A172 (cell line): ENCODE measurements at places on chromosomes 1 and 21. TPM values are rescaled to one million over a fixed set of nuclear protein-coding genes. Genes with fewer than 3 reads are reported as not detected.

DNA sequence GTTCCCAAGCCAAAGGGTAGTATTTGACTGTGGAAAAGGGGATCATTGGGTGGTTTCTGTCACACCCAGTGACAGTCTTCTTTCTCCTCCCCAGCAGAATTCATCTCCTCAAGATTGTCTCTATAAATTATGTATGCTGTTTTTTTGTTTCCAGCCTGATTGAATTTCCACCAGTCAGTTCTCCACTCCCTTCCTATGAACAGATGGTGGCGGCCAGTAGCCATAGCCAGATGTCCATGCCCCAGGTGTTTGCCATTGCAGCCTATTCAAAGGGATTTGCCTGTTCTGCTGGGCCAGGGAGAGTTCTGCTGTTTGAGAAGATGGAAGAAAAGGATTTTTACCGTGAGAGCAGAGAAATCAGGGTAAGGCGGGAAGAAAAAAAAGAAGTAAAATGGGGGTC lies 12.9 kb downstream of the CFAP57 start:
- DNase-seq, result no peak

DNA sequence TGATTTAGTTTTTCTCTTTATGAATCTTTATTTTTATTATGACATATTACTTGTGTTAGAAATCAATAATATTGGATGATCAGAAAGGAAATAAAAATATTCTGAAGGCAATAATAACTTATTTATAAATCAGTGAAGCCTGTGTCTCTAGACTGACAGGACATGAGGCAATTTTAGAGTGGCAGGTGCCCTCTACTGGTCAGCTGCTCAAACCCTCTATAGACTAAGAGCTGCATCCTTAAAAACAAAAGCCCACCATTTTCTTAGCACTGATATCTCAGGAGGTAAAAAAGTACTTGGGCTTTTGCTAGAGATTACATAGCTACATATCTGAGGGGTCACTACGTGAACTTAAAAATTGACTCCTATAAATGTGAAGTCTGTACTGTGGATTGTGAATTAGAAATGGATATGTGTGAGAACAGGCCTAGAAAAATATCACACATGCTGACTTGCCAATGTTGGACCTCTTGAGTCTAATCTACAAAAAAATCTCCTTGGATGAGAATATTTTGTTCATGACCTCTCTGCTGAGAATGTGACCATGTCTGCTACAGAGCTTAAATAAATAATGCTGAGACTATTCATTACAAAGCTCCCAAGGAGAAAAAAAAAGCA lies 597.9 kb upstream of the ADAMTS5 start:
- DNase-seq, result peak; percentile 51

GRCh38 chr21:42080788-42081083 lies 9.6 kb downstream of the UMODL1 start:
- no peak for DNase-seq

GRCh38 chr1:162284206-162284955 lies 92.3 kb downstream of the SPATA46 start:
- no peak for DNase-seq

DNA sequence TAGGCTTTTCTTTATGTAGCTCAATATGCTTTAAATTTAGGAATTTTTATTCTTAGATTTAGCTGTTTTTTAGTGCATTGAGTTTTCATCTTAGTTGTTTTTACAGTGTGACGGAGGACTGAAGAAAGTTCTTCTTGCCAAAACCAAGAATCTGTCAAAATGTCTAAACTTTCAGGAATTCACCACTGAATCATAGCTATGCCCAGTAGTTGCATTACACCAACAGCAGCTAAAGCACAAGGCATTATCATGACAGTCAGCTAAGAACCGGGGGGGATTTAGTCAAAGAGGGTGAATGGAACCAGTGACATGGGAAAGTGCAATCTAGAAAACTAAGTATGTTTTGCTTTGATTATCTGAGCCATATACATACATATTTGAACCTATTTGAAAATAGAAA lies 6.5 kb upstream of the C1orf146 start:
- DNase-seq, result no peak

- no peak for DNase-seq
Measured at GRCh38 chr1:109971559-109971958, 13.0 kb upstream of the AHCYL1 start.

DNA sequence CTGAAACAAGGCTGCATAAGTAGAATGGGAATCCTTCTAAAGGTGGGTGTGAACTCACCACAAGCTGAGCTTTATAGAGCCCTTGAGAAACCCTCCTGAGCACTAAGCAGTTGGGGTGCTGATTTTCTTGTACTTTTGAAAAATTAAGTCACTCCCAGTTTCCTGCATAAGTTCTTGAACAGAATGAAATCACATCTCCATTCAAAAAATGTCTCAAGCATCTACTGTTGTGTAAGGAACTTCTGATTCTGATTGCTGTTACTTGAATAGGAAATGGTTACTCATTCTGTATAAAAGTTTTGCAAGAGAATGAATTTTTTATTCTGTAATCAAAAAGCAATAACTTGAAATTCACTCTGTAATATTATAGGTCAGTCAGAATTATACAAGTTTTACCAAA lies 50.8 kb upstream of the WNT2B start:
- no peak for DNase-seq

DNA sequence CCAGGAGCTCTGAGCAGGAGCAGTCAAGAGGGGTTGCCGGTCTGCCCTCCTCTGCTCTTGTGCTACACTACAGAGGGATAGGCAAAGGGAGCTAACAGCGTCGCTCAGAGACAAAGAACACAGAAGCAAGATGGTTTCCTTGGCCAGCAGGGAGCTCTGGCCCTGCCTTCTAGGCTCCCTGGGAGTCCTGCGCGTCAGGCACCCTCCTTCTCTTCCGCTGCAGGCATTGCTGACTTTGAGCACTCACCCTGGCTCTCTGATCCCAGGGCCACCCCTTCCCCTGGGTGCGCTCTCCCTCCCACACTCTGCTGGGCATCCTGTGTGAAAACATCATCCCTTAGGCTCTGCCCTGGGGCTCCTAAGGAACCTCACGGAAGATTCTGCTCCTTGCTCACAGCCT lies 489 bp downstream of the TNNI1 start:
- DNase-seq, result no peak

- no peak for DNase-seq
Measured at GRCh38 chr1:244437086-244437468, 14.6 kb downstream of the ADSS2 start.

GRCh38 chr1:154865442-154866256 lies 4.4 kb downstream of the KCNN3 start:
- DNase-seq, result no peak

DNA sequence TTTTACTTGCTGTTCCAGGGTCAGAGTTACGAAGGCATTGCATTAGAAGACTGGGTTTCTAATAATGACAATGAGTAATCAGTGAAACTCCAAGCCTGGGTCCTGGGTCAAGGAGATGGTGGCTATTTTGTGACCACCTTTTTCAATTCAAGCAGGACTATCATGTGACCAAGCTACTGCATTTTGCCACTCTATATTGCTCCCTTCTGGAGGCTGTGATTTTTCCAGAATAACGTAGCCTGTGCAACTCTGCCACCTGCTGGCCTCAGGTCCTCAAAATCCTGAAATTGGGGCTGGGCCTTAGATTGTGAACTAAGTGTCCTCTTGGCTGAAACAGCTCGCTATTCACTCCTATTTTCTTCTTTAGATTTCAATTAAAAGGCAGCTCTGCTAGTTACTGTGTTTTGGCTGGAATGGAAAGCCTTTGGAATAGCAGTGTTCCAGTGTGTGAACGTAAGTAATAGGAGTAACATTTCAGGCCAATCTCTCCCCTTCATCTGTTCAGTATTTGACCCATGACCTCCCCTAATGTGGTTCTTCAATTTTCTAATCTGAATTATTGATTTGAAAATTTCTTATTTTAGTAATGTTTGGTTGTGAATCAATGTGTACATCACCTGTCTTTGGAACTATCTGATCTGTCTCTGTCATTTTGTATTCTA lies 52.9 kb upstream of the CD46 start:
- DNase-seq, result peak; percentile 66

DNA sequence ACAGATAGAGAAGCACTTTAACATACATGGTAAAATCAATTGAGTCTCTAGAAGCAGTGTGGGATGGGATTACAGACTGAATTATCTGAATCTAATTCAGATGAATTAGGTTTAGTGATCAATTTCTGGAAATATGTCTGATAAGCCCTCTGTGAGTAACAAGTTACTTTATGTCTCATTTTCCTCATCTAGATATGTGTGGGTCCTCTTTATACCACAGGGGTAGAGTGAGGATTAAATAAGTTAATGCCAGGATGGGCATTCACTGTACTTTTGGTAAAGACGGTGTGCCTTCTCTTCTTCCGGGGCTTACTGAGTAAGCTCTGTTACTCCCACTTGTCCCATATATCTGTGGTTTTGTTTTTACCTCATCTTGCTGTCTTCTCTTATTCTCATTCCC lies 225.8 kb downstream of the RYR2 start:
- DNase-seq, result no peak

DNA sequence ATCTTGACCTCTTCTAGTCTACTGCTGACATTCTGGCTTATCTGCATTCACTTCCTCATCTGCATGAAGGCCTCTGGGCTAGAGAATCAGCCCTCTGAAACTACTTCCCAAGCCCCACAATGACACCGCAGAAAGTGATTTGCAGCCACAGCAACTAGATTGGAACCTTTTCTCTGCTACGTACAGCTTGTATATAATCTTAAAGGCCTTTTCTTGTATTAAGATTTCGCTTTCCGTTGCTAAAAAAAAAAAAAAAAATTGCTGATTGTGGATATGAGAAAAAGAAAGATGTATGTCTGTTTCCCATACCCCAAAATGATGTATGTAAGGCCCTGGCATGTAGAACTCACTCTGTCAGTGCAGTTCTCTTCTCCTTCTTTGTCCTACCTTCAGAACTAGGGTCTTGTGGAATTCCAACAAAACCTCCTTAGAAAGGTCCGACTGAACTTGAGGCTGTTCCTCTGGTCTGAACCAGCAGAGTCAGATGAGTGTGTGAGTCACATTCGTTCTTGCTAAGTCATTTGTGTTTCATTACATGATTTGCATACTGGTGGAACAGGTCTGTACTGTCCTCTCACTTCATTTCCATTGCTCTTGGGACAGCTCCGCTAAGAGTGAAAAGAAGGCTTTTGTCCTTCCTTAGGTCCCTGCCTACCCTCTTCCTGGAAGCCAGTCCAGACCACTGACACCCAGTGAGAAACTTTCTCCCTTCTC lies 62.7 kb downstream of the PLPP3 start:
- DNase-seq, result no peak

DNA sequence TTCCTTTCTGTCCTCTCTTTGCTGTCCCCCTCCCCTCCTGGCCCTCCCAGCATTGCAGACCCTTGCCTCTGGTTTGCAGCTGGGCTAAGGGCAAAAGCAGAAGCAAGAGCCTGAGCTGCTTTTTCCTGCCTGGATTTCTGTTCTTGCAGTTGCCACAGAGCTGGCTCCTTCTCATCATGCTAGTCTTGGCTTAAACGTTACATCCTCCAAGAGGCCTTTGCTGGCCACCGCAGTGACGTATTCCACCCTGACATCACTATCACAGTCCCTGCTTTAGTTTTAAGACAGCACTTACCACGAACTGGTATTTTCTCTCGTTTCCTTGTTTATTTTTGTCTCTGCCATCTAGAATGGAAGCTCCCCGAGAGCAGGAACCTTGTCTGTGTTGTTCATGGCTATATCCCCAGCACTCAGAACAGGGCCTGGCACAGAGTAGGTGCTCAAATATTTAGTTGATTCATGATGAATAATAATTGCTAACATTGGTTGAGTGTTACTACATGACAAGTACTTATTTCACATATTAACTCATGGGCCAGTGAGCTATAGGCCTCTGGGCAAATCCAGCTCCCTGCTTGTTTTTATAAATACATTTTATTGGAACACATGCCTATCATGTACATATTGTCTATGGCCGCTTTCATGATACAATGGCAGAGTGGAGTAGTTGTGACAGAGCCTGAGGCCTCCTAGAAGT lies 13.2 kb upstream of the CSF1 start:
- no peak for DNase-seq

GRCh38 chr1:155167166-155168104 lies 5.7 kb downstream of the KRTCAP2 start:
- DNase-seq, result peak; percentile 81

Gene ADGRL4
- total RNA-seq, result not detected in 2 replicates

Gene THEM4
- 9.5 and 11.2 TPM in 2 replicates for total RNA-seq

Gene SPRR2A
- total RNA-seq, result not detected in 2 replicates

Gene CYYR1
- total RNA-seq, result not detected in 2 replicates

Gene PLA2G5
- not detected in 2 replicates for total RNA-seq

Gene GBP2
- 7.8 and 10.3 TPM in 2 replicates for total RNA-seq

Gene CCDC27
- total RNA-seq, result not detected in 2 replicates

Gene OR2L8
- not detected in 2 replicates for total RNA-seq

Gene TPR
- 68.6 and 82.5 TPM in 2 replicates for total RNA-seq

Gene CBR3
- 28.5 and 31.7 TPM in 2 replicates for total RNA-seq
